ENCODE measurements at places on chromosomes 5 and 9. TPM values are rescaled to one million over a fixed set of nuclear protein-coding genes. Genes with fewer than 3 reads are reported as not detected.
A peak's percentile ranks its signal among the peaks of the same experiment; 100 is the strongest.

The THOC3 gene
- total RNA-seq = 61.0 TPM

The SIT1 gene
- 155 TPM for total RNA-seq

The ANKRD33B gene
- total RNA-seq = 13.8 TPM

The FGD3 gene
- 72.1 TPM for total RNA-seq

The TMEM252 gene
- total RNA-seq = not detected

The AK3 gene
- 35.6 TPM for total RNA-seq

The C9 gene
- total RNA-seq = not detected

The DBH gene
- not detected for total RNA-seq

The SLC36A3 gene
- not detected for total RNA-seq

The SLC27A6 gene
- total RNA-seq = not detected

DNA sequence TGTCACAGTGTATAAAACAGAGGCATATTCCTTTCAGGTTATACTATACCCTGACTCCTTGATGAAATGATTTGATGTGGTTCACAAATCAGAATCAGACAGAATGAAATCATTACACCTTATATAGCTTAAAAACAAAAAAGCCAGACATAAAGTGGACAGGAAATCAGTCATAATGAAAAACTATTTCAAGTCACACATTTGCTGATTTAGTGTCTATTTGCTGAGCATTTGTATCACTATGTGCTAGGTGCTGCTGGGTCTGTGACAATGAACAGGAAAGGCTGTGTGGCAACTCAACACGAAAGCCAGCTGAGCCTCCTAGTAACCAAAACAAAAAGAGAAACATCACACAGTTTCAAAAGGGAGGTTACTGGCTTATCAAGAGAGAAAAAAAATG, 194.0 kb downstream of the EFNA5 start:
- H3K4me3 ChIP-seq = no peak overlapping the region
- H3K36me3 ChIP-seq = peaks cover 3% of the 10 kb centered on the region
- peak; percentile 78 for DNase-seq
- H3K4me1 ChIP-seq = peaks cover 26% of the 10 kb centered on the region
- H3K27me3 ChIP-seq = peaks cover 6% of the 10 kb centered on the region

DNA sequence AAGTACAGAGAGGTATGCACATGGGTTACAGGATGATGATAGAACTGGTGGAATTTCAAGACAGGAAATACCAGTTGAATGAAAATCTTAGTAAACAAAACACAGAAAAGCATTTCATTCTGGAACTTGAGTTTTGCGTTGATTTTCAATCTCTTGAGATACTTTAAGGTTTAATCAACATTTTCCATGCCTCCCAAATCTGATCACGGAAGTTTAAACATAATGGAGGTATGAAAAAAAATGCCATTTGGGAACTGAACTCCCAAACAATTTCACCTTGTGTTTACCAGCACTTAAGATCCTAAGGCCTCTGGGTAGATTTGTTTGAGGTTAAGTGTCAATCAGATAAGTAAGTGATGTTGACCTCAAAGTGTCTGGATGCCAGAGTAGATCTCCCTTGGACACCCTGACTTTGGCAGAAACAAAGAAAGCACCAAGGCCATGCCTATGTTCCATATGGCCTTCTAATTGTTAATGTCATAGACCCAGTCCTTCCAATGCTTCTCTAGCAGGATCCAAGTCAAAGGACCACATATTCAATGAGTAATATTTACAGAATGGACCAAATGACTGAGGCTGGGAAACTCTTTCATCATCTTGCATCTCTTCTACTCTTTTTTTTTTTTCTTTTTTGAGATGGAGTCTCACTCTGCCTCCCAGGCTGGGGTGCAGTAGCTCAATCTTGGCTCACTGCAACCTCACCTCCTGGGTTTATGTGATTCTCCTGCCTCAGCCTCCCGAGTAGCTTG, 216.9 kb downstream of the ARRDC3 start:
- no peak for DNase-seq
- H3K27me3 ChIP-seq = peaks cover 7% of the 10 kb centered on the region
- H3K36me3 ChIP-seq = peaks cover 5% of the 10 kb centered on the region
- no peak overlapping the region for H3K4me3 ChIP-seq
- no peak overlapping the region for H3K27ac ChIP-seq

DNA sequence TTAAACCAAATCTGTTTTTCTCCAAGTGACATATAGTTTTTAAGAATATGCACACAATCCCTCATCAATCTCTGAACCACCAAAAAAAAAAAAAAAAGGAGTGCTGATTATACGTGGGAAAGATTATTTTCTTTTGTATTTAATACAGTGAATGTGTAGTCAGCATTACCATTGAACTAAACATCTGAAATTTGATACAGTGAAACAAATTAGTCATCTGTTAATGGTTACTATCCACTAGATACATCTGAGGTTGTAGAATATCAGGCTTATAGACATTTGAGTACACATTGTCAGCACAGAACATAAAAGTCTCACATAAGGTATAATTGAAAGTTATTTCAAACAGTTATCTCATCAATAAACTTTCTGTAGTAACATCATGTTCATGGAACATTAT, 87.0 kb downstream of the SLF1 start:
- peaks cover 14% of the 10 kb centered on the region for H3K4me1 ChIP-seq
- no peaks in the 10 kb centered on the region for H3K27me3 ChIP-seq
- peaks cover 22% of the 10 kb centered on the region for H3K36me3 ChIP-seq
- H3K27ac ChIP-seq = no peak overlapping the region
- no peak overlapping the region for H3K4me3 ChIP-seq
- DNase-seq = no peak

DNA sequence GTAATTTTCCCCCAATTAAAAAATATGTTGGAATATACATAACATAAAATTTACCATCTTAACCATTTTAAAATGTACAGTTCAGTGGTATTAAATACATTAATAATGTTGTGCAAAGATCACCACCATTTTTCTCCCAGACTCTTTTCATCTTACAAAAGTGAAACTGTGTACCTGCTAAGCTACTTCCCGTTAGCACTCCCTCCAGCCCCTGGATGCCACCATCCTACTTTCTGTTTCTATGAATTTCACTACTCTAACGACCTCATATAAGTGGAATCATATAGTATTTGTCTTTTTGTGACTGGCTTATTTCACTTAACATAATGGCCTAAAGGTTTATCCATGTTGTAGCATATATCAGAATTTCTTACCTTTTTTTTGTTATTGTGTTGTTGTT, 112.9 kb downstream of the HSPA4 start:
- peaks cover 4% of the 10 kb centered on the region for H3K36me3 ChIP-seq
- DNase-seq = no peak
- peaks cover 7% of the 10 kb centered on the region for H3K4me1 ChIP-seq
- no peak overlapping the region for H3K4me3 ChIP-seq
- H3K27ac ChIP-seq = peak overlapping the region; percentile 56

DNA sequence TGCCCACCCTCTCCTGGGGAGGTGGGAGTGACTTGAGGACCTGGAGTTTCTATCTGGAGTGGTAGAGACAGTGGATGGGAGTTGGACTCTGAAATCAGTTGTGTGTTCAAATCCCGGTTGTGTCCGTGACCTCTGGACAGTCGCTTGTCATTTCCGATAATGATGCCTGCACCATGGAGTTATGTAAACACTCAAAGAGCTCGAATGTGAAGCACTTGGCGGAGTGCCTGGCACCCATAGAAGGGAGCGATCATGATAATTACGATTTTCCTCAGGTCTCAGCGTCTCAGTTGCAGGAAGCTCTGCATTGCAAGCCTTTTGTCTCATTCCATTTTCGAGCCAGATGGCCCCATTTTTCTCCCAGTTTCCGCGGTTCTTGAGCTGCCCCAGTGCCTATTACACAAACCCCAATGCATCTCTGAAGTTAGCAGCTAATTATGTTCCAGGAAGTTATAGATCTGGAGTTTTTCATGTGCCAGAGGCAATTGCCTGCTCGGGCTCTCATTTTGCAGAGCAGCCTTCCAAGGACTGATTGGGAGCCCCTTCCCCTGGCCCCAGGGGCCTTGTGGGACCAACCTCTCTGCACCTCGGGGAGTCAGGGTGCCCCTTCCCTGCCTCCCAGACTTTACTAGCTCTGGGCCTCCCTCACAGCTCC, 175.5 kb upstream of the MVB12B start:
- H3K4me3 ChIP-seq = no peak overlapping the region
- peaks cover 4% of the 10 kb centered on the region for H3K4me1 ChIP-seq
- H3K36me3 ChIP-seq = no peaks in the 10 kb centered on the region

GRCh38 chr5:129410488-129410887, 49.6 kb upstream of the ADAMTS19 start:
- no peaks in the 10 kb centered on the region for H3K36me3 ChIP-seq
- H3K4me1 ChIP-seq = no peaks in the 10 kb centered on the region
- no peak overlapping the region for H3K27ac ChIP-seq
- no peak for DNase-seq

- H3K27me3 ChIP-seq = no peaks in the 10 kb centered on the region
- DNase-seq = no peak
- no peak overlapping the region for H3K27ac ChIP-seq
- H3K36me3 ChIP-seq = peaks cover 35% of the 10 kb centered on the region
- no peak overlapping the region for H3K4me3 ChIP-seq
Observed at GRCh38 chr5:143006501-143006900, 236.3 kb downstream of the ARHGAP26 start.

GRCh38 chr5:56077796-56078233, 83.1 kb upstream of the IL6ST start:
- DNase-seq = no peak
- H3K36me3 ChIP-seq = no peaks in the 10 kb centered on the region
- peaks cover 34% of the 10 kb centered on the region for H3K4me1 ChIP-seq

- no peak overlapping the region for H3K27ac ChIP-seq
- H3K27me3 ChIP-seq = peaks cover 10% of the 10 kb centered on the region
- peak; percentile 28 for DNase-seq
- H3K4me1 ChIP-seq = no peaks in the 10 kb centered on the region
Observed at GRCh38 chr9:90880669-90881068, 79.0 kb downstream of the SYK start.

DNA sequence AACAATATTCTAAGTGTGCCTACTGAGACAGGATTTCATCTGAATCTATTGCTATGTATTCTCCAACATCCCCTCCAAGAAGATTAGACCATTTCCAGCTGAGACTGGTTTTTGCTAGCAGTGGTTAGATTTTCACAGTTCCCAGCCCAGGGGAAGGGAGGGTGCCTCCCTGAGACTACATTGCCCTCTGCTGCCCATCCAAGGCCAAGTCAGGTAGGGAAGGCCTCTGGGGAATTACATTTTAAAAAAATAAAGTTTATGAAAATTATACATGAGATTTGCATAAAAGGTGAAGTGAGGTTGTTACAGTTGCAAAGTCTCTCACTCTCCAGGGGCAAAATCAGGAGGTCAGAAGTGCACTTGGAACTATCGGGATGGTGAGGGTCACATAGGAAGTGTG, 28.0 kb upstream of the SYK start:
- H3K27ac ChIP-seq = no peak overlapping the region
- no peak for DNase-seq
- H3K4me3 ChIP-seq = no peak overlapping the region

GRCh38 chr5:37045703-37046102, 169.1 kb downstream of the NIPBL start:
- H3K27ac ChIP-seq = no peak overlapping the region
- no peaks in the 10 kb centered on the region for H3K4me1 ChIP-seq
- H3K36me3 ChIP-seq = peaks cover 23% of the 10 kb centered on the region
- no peak overlapping the region for H3K4me3 ChIP-seq
- no peaks in the 10 kb centered on the region for H3K27me3 ChIP-seq

- no peak for DNase-seq
- H3K27me3 ChIP-seq = no peaks in the 10 kb centered on the region
- peaks cover 5% of the 10 kb centered on the region for H3K36me3 ChIP-seq
- peaks cover 15% of the 10 kb centered on the region for H3K4me1 ChIP-seq
Observed at GRCh38 chr5:50553560-50553984, 112.5 kb upstream of the EMB start.

GRCh38 chr5:15835514-15835913, 335.5 kb downstream of the FBXL7 start:
- no peaks in the 10 kb centered on the region for H3K27me3 ChIP-seq
- H3K4me3 ChIP-seq = no peak overlapping the region
- no peak overlapping the region for H3K27ac ChIP-seq
- no peaks in the 10 kb centered on the region for H3K4me1 ChIP-seq
- H3K36me3 ChIP-seq = no peaks in the 10 kb centered on the region

- no peak for DNase-seq
- H3K4me1 ChIP-seq = no peaks in the 10 kb centered on the region
- no peaks in the 10 kb centered on the region for H3K36me3 ChIP-seq
- H3K27ac ChIP-seq = no peak overlapping the region
Observed at GRCh38 chr5:89759802-89760201, 649.8 kb downstream of the CETN3 start.
